ENCODE measurements at places on chromosomes 2 and 18.

DNA sequence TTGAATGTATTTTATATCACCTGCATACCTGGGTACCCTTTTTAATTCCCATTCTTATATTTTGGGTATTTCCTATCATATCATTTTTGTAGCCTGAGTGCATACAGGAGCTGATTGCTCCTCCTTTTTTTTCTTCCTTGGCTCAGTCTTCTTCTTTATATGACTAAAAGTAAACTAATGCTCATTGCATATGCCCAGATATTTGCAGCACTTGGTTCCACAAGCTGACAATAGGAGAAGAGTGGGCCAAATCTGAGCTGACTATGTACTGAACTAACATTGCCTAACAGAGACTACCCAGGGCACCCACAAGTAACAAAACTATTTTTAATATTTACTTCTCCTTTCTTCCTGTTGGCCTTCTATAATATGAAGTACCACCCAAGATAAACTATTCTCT lies 131.7 kb upstream of the SPOPL start:
- no peak for DNase-seq

DNA sequence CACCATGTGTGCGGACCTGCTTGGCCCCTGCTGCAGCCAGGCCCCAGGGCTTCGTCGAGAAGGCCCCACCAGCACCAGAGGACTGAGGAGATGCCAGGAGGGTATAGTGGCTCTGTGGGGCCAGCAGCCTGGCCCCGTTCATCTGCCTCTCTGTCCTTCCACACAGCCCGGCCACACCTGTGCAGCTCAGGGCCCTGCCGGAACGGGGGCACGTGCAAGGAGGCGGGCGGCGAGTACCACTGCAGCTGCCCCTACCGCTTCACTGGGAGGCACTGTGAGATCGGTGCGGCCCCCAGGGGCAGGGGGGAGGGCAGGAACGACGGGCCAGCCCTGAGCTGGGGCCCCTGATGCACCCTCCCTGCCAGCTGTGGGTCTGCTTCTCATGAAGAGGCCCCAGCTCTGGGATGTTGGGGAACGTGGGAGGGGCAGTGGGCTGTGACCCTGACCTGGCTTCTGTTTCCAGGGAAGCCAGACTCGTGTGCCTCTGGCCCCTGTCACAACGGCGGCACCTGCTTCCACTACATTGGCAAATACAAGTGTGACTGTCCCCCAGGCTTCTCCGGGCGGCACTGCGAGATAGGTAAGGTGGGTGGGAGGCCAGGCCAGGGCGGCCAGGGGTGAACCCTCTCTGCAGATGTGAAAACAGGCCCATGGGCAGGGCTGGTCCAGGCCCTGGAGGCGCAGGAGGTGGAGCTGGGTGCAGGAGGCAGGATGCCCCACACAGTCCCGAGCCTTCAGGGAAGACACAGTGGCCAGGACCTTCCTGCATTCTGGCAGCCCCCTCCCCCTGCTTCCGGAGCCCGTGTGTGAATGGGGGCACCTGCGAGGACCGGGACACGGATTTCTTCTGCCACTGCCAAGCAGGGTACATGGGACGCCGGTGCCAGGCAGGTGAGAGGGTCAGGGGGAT lies 50.3 kb downstream of the MTERF4 start:
- DNase-seq: no peak

GRCh38 chr2:140943867-140944266 lies 1186.9 kb downstream of the LRP1B start:
- DNase-seq: no peak

DNA sequence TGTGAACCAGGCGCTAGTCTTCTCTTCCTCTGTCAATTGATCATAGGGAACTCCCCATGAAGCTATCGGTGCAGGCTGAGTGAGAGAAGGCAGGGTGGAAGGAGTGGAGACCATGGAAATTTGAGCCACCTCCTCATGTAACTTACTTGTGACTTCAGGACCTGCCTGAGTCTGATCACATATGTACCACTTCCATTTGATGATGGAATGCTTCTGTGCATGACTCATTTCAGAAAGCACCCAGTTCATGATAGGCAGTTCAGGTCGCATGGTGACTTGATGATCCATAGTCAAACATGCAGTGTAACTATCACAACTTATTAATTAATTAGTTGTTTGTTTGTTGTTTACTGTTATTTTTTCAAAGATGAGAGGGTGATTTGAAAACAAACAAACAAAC lies 1296.7 kb downstream of the SUCLG1 start:
- DNase-seq: no peak

GRCh38 chr2:46377101-46377581 lies 79.9 kb downstream of the EPAS1 start:
- DNase-seq: no peak

- DNase-seq: no peak
Observed at GRCh38 chr2:203994735-203995134, 58.2 kb downstream of the ICOS start.

- no peak for DNase-seq
Observed at GRCh38 chr18:74277296-74277695, 14.5 kb downstream of the CYB5A start.

- no peak for DNase-seq
Observed at GRCh38 chr2:10405448-10405847, 42.7 kb downstream of the ODC1 start.

DNA sequence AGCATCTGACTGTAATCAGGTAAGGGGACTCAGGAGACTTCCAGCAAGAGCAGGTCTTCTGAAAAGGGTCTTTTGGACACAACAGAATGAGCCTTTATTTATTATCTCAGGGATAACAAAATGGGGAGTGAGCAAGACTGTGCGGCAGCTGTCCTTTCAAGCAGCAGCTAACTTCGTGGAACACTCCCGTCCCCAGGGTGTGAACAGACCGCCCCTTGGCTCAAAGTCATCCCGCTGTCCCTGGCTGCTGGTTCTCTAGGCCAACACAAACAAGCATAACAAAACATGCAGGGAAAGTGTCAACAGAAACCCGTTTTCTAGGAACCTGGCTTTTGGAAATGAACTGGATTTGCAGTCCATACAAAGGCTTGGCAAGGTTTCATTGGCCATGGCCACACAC lies 787.9 kb upstream of the FANCL start:
- no peak for DNase-seq

- no peak for DNase-seq
Observed at GRCh38 chr2:187493877-187494568, 46.0 kb upstream of the CALCRL start.

DNA sequence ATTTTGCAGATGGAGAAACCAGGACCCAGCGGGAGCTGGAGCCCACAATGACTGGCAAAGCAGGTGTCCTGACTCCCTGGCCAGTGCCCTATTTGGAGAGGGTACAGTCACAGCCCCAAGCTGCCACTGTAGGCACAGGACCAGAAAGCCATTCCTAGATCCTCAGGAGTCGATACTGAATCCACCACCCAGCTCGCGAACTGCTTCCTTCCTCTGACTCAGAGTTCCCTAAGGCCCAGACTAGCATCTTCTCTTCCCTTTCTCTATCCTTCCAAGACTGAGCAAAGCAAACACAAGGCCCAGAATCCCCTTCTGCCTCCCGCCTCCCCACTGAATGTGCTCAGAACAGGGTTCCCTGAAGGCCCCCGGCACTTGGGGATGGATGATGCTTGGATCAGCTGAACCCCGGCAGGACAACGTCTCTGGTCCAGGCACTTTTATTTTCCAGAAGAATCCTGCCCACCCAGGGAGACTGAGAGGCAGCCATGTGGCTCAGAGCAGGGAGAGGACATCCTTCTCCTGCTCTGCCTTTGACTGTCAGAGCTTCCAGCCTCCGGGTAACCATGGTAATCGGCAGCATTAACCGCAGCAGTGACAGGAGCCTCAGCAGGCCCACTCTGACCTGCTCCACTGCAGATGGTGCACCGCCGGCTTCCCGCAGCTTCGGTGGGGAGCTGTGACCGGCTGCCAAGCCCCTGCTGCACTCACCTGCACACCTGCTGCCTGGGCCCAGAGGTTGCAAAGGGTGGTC lies 34.8 kb upstream of the KLHL29 start:
- DNase-seq: no peak

DNA sequence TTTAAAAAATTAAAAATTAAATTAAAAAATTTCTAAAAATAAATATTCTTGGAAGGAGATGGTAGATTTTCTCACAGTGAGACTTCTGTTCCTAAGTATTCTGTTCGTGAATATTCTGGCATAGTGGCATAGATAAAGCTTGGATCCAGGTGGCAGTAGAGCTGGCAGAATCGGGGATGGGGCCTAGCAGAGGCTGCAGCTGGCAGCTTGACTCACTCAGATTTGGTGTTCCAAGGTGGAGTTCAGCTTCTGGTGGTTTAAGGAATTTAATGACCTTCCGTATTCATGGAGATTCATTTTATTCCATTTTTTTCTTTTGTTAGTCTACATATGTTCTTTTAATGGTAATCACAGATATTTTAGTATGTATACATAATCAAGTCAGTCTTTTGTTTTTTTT lies 19.9 kb downstream of the ARMC9 start:
- DNase-seq: no peak

Data from NCI-H187 treated with DMSO at 0.1 percent for 48 hours (cell line).